Brain pericyte (primary cell): ENCODE measurements at places on chromosomes 3 and 15.

- no peak for DNase-seq
Observed at GRCh38 chr3:4387210-4388204, 79.6 kb downstream of the SUMF1 start.

- DNase-seq, result no peak
Observed at GRCh38 chr3:100621251-100621650, 11.8 kb downstream of the ADGRG7 start.

DNA sequence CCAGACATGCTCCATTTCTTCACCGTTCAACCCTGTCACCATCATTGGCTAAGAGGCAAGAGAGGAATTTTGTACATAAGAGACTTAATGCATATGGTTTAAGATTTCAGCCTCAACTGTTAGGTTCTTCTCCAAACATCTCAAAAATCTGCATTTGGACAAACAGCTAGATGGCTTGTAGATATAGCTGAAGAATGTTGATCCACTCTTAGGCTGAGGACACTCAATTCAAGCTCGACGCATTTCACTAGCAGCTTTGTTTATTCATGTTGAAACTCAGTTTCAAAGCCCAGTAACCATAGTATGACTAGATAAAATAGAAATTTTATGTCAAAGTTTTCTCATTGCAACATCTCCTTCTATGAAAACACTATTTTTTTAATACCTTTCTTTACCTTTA is 208.2 kb downstream of the THRB start:
- DNase-seq, result no peak

- DNase-seq, result no peak
Observed at GRCh38 chr3:50325497-50326181, 2.4 kb downstream of the TUSC2 start.

DNA sequence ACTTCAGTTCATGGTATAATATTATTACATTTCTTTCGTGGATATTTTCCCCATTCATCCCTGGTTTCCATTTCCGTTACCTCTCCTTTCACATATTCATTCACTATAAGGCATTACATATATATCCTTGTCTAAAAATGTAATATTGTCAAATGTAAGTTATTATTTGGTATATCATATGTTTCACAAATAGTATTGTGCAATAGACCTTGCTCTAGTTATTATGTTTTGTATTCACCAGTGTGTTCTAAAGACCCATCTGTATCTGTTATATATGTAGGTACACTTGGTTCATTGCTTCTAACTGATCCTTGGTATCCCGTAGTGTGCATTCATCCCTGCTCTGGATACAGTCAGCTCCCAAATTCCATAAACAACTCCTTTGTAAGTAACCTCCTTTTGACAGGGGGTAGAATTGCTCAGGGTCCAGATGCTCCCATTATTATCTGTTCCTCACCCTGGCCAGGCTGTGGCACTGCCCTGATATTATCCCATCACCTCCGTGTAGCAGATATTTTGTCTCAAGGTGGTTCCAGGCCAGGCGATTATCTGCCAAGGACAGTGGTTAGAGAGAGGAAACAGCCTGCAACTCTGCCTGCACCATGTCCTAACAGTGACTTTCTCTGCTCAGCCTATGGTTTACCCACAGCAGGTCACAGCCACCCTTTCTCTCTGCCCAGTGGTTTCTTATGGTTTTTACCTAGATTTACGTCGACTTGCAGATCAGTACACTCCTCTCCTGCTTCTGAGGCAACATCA is 29.2 kb downstream of the PAQR9 start:
- DNase-seq, result no peak

GRCh38 chr15:62254137-62254934 is 89.3 kb upstream of the C2CD4B start:
- DNase-seq, result no peak

- DNase-seq, result no peak
Observed at GRCh38 chr15:61184431-61184830, 44.7 kb downstream of the RORA start.

- no peak for DNase-seq
Observed at GRCh38 chr3:54153477-54153876, 31.1 kb downstream of the CACNA2D3 start.

GRCh38 chr3:171285287-171285686 is 174.9 kb downstream of the TNIK start:
- DNase-seq, result no peak

- DNase-seq, result no peak
Observed at GRCh38 chr3:27076815-27077630, 292.2 kb downstream of the NEK10 start.

- no peak for DNase-seq
Observed at GRCh38 chr3:13717222-13717895, 162.5 kb downstream of the WNT7A start.

- no peak for DNase-seq
Observed at GRCh38 chr3:101665357-101665756, 11.6 kb downstream of the ZBTB11 start.

DNA sequence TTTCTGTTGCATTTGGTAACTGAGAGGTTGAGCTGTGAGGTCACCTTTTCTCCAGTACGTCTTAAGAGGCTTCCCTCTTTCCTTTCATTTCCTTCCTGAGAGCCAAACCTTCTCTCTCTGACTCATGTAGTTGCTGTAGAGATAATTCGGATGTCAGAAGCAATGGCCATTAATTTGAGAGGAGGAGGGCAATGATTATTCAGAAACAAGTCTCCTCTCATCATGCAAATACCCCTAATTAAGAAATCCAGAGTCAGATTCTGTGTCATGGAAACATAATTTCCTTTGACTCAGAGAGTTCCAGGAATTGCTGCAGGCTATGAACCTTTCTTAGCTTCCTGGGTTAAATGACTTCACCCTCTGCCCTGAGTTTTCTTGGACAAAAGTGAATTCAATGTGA is 59.0 kb upstream of the GSK3B start:
- no peak for DNase-seq

DNA sequence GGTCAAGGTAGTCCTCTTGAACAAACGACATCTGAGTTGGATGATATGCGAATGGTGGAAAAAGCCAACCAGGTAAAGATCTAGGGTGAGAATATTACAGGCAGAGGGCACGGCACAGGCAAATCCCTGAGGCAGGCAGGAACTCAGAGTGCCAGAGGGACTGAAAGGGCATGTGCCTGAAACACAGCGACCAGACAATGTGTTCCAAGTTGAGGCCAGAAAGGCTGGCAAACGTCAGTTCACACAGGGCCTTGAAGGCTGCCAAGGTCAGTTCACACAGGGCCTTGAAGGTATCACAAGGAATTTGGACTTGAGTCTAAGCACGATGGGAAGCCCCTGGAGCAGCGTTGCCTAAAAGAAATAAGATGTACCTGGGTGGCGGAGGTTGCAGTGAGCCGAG is 20.1 kb downstream of the HES1 start:
- no peak for DNase-seq

GRCh38 chr15:96365781-96366525 is 35.5 kb downstream of the NR2F2 start:
- DNase-seq, result no peak

- DNase-seq, result no peak
Observed at GRCh38 chr15:74551714-74552113, 10.7 kb downstream of the ARID3B start.

GRCh38 chr3:43695443-43695842 is 4.7 kb downstream of the ABHD5 start:
- DNase-seq, result no peak

GRCh38 chr3:58001086-58001467 is 7.1 kb upstream of the FLNB start:
- no peak for DNase-seq

- DNase-seq, result no peak
Observed at GRCh38 chr3:47416041-47416440, 35.2 kb downstream of the PTPN23 start.

DNA sequence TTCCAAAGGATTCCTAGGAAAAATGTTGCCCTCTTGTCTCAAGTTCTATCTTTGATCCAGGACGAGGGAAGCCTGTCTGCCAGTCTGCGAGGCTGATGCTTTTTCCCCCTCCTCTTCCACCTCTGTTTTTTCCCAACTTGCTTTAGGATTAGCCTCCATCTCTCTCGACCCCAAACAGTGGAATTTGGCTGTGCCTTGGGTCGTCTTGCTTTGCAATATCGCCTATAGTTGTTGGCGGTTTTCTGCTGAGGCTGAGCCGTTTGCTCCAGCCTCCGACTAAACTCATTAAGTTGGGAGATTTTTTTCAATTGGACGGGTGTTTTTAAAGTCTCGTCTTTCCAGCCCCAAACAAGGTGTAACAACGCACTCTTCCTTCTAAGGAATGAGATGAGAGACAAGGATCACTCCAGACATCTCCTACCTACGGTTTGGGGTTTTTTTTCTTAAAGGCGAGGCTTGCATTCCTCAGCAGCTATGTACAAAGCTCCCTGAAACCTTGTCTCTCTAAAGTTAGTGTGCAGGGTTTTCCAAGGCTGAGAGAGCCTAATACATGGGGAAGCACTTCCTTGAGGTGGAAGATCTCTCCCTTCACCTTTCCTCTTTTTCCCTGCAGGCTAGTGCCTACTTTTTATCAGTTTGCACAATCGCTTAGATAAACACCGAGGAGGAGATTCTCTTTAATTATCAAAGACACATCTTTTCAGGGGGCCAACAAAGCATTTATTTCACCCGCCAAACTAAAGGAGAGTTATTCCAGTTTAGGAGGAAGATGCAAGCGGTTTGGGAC is 4.8 kb upstream of the NR2F2 start:
- no peak for DNase-seq

GRCh38 chr3:152260026-152260425 is 8.7 kb upstream of the MBNL1 start:
- no peak for DNase-seq

GRCh38 chr3:176951144-176951543 is 246.1 kb downstream of the TBL1XR1 start:
- DNase-seq, result no peak

DNA sequence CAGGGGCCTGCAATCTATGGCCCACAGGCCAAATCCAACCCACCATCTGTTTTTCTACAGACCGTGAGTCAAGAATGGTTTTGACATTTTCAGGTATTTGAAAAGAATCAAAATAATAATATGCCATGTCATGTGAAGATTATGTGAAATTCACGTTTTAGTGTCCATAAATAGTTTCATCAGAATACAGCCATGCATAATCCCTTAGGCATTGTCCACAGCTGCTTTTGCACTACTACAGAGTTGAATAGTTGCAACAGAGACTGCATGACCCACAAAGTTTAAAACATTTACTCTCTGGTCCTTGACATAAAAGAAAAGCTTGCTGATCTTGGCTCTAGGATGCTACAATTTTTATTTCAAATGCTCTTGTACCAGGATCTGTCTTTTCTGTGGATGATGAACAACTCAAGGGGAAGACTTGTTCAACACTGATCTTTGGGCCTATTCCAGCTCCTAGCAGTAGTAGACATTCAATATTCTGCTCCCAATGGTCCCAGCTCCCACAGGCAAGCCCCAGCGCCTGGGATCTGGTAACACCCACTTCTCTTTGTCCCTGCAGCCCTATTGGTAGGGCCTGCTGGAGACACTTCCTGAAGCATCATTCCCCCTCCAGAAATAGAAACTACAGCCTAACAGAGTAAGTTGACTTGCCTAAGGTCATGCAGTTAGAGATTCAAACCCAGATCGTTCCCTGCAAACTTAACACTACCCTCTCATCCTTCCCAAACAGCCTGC is 76.9 kb downstream of the MRPL46 start:
- no peak for DNase-seq
